ENCODE measurements at places on chromosomes 6 and 20. TPM values are rescaled to one million over a fixed set of nuclear protein-coding genes. Genes with fewer than 3 reads are reported as not detected.

DNA sequence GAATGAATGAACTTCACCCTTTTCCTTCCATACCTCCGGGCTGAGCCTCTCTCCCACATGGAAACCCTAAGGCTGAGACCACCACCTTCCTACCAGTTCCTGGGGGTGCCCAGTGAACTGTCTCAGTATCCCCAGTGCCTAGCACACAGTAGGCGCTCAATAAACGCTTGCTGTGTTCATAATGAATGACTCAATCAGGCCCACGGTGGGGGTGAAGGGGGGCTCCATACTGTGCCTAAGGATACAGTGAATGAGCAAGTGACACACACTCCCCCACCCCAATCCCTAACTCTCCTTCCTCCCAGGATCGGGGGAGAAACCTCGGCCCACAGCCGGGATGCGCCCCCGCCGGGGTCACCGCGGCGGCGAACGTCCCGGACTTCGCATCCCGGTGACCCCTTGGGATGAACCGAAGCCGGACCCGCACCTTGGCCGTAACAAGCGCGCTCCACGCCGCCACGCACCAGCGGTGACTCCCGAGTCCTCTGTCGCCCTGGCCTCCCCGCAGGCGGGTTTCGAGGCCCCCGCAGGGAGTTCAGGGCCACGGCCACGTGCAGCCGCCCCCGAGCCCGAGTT lies 592 bp downstream of the KCNG1 start:
- DNase-seq: no peak
- H3K36me3 ChIP-seq: no peaks in the 10 kb centered on the region
- peaks cover 6% of the 10 kb centered on the region for H3K27me3 ChIP-seq
- no peak overlapping the region for H3K27ac ChIP-seq

- no peak overlapping the region for H3K27ac ChIP-seq
- H3K4me1 ChIP-seq: no peaks in the 10 kb centered on the region
- H3K4me3 ChIP-seq: no peak overlapping the region
Observed at GRCh38 chr6:134706153-134706552, 243.7 kb downstream of the ALDH8A1 start.

DNA sequence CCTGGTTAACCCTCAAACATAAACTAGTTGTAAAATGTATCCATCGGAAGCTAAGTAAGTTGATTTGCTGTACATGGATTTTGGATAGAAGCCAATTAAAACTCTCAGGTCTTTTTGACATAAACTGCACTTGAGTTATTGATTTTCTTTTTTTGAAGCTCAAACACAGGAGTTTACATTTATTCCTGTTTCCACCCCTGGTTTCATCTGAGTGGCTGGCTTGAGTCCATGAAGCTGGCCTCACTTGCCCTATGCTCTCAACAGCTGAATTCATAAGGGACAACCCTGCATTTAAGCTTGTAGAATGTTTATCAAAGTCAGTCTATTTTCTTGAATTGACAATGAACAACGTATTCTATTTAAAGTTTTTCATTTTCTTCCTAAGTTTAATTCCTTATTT lies 58.1 kb upstream of the PLEKHG1 start:
- peaks cover 19% of the 10 kb centered on the region for H3K4me1 ChIP-seq
- no peaks in the 10 kb centered on the region for H3K27me3 ChIP-seq
- no peak for DNase-seq
- no peak overlapping the region for H3K27ac ChIP-seq

- H3K27ac ChIP-seq: no peak overlapping the region
- H3K4me1 ChIP-seq: no peaks in the 10 kb centered on the region
- no peaks in the 10 kb centered on the region for H3K36me3 ChIP-seq
- no peak overlapping the region for H3K4me3 ChIP-seq
- DNase-seq: no peak
Observed at GRCh38 chr20:22004946-22005345, 299.5 kb downstream of the PAX1 start.

GRCh38 chr20:11544029-11544678 lies 373.5 kb upstream of the BTBD3 start:
- no peaks in the 10 kb centered on the region for H3K36me3 ChIP-seq
- no peaks in the 10 kb centered on the region for H3K27me3 ChIP-seq
- no peaks in the 10 kb centered on the region for H3K4me1 ChIP-seq
- H3K4me3 ChIP-seq: no peak overlapping the region
- DNase-seq: no peak
- no peak overlapping the region for H3K27ac ChIP-seq

- no peak overlapping the region for H3K4me3 ChIP-seq
- H3K36me3 ChIP-seq: no peaks in the 10 kb centered on the region
- no peak for DNase-seq
- H3K27me3 ChIP-seq: no peaks in the 10 kb centered on the region
Observed at GRCh38 chr20:31837896-31838397, 7.5 kb downstream of the FOXS1 start.

GRCh38 chr6:136104556-136104955 lies 145.6 kb downstream of the MTFR2 start:
- no peaks in the 10 kb centered on the region for H3K36me3 ChIP-seq
- no peak for DNase-seq
- H3K4me3 ChIP-seq: no peak overlapping the region
- H3K4me1 ChIP-seq: peaks cover 36% of the 10 kb centered on the region

DNA sequence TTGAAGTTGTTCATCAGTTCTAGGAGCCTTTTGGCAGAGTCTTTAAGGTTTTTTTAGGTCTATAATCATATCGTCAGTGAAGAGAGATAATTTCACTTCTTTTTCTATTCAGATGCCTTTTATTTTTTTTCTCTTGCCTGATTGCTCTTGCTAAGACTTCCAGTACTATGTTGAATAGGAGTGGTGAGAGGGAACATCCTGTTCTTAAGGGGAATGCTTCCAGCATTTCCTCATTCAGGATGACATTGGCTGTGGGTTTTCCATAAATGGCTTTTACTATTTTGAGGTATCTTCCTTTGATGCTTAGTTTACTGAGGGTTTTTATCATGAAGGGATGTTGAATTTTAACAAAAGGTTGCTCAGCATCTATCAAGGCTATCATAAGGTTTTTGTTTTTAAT lies 109.5 kb downstream of the CLVS2 start:
- H3K36me3 ChIP-seq: no peaks in the 10 kb centered on the region
- no peaks in the 10 kb centered on the region for H3K27me3 ChIP-seq
- no peak for DNase-seq
- H3K27ac ChIP-seq: no peak overlapping the region
- H3K4me3 ChIP-seq: no peak overlapping the region

GRCh38 chr6:139388384-139388783 lies 13.9 kb upstream of the CITED2 start:
- no peaks in the 10 kb centered on the region for H3K27me3 ChIP-seq
- no peak overlapping the region for H3K4me3 ChIP-seq
- peak; percentile 70 for DNase-seq
- H3K27ac ChIP-seq: no peak overlapping the region
- no peaks in the 10 kb centered on the region for H3K4me1 ChIP-seq

GRCh38 chr20:17870086-17870740 lies 98.4 kb downstream of the SNX5 start:
- DNase-seq: no peak
- peaks cover 35% of the 10 kb centered on the region for H3K4me1 ChIP-seq
- peak overlapping the region; percentile 57 for H3K27ac ChIP-seq
- no peak overlapping the region for H3K4me3 ChIP-seq

The CFB gene
- total RNA-seq: 28.7 TPM

The KHDC1 gene
- 2.5 TPM for total RNA-seq

The SMOC2 gene
- 112 TPM for total RNA-seq

The SRC gene
- total RNA-seq: 52.2 TPM

The SPATA25 gene
- total RNA-seq: 2.7 TPM

The TPBG gene
- total RNA-seq: 118 TPM
